Activated CD4-positive, alpha-beta T cell treated with anti-CD3 and anti-CD28 coated beads for 24 hours (primary cell): ENCODE measurements at places on chromosomes 16 and 17.

- DNase-seq = no peak
Measured at GRCh38 chr17:48283411-48283810, 146.6 kb downstream of the SKAP1 start.

- no peak for DNase-seq
Measured at GRCh38 chr16:83792391-83792790, 15.4 kb upstream of the HSBP1 start.

DNA sequence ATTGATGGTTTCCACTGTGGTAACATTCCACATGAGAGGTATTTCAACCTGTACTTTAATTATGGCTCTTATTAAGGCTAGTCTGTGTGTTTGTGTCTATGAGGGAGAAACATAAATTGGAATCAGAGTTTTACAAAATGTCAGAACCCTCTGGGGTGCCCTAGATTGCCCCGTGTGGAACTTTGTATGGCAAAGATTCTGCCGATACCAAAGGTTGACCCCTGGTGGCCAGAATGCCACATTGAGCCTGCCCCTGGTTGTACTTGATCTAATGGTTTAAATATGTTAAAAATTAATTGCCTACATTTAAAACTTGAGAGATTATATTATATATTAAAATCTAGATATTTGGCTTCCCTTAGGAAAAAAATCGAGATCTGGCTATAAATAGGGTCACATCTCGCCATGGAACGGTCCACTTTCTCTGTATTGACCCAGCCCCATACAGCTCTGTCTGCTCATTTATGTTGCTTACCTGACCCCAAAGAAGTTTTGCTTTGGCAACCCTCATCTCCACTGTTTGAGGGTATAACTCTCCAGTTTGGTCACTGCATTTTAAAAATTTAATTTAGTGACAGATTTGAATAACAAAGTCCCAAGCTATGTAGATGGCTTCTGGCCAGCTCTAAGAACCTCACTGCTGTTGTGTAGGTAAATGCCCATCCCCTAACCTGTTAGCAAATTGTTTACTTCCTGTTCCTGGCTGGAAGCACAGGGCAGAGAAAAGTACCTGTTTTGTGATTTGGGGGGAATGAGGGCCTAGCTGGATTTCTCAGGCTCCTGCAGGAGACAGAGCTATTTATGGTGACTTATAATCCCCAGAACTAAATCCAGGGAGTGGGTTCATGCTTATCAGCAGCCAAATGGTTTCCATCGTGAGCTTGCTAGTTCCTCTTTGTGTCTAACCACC, 95.0 kb downstream of the PLCG2 start:
- DNase-seq = peak; percentile 11

DNA sequence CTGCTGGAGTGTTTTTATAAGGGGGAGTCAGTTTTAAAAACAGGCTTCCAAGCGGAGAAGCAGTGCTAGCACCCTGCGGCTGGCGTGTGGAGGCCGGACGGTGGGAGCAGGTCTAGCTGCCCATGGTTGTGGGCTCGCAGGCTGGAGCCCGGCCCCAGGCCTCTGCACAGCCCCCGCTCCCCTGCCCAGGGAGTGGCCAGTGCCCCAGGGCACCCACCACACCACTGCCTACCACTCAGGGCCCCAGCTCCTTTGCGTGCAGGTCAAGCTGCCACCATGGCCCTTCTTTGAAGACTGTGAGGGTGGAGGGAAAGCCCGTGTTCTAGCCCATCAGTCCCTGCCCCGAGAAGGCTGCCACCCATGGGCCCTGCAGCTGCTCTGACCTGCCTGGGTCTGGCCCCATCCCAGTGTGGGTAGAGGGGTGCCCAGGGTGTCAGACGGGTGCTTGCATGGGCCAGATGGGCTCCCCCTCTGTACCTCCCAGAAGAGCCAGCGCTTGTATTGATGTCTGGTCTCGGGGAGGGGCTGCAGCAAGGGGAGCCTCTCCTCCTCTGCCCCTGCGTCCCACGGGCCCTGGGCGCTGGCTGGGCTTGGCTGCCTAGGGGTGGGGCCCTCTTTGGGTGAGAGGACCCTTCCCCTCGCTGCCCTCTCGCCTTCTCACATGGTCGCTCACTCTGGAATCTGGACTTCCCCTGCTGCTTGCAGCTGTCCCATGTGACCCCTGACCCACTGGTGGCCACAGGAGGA, 1.5 kb upstream of the NUDT16L1 start:
- no peak for DNase-seq

DNA sequence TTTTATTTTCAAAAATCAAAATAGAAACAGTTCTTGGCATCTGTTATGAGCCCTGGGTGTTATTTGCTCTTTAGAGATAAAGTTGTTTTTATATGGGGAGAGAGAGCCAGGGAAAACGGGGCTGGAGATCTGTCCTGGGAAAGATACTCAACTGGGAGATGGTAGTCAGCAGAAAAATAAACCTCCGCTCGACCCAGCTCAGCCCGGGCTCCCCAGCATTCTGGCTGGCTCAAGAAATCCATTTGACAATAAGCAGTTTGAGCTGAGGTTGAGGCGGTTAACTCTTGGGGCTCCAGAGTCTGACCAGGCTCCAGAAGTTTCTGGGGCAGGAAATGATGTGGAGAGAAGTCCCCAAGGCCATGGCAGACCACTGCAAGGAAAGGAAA, 151.9 kb downstream of the IRX5 start:
- no peak for DNase-seq

GRCh38 chr17:81091774-81092517, 57.0 kb downstream of the BAIAP2 start:
- DNase-seq = no peak

- DNase-seq = no peak
Measured at GRCh38 chr17:50675627-50676026, 32.1 kb downstream of the ANKRD40 start.

- DNase-seq = no peak
Measured at GRCh38 chr17:80868022-80868609, 123.5 kb upstream of the CHMP6 start.

DNA sequence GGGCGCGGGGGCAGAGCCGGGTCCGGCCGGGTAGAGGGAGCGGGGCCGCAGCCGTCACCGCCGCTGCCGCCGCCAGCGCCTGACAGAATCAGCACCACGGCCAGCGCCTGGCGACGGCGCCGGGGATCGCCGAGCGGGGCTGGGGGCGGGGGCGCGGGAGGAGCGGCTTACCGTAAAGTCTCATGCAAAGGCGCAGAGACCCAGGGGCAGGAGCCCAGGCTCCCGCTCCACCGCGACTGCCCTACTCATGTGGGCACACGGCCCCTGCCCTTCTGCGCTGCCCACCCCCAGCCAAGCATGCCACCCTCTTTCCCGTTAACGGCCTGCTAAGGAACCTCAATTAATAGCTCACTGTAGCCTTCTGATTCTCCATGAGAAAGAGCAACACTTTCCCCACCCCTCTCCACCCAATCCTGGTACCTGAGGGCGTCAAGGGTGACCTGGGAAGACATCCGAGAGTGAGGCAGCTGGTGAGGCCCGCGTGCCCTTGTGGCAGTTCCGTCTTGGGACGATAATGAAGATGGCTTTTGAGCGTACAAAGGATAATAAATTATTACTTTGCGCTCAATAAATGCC, at the start of gene SEZ6:
Gene SEZ6, minus strand, starts transcription at position 98 of the 576 bp plus-strand sequence. CDS start 164 bp downstream, outside the sequence.
- peak; percentile 68 for DNase-seq

DNA sequence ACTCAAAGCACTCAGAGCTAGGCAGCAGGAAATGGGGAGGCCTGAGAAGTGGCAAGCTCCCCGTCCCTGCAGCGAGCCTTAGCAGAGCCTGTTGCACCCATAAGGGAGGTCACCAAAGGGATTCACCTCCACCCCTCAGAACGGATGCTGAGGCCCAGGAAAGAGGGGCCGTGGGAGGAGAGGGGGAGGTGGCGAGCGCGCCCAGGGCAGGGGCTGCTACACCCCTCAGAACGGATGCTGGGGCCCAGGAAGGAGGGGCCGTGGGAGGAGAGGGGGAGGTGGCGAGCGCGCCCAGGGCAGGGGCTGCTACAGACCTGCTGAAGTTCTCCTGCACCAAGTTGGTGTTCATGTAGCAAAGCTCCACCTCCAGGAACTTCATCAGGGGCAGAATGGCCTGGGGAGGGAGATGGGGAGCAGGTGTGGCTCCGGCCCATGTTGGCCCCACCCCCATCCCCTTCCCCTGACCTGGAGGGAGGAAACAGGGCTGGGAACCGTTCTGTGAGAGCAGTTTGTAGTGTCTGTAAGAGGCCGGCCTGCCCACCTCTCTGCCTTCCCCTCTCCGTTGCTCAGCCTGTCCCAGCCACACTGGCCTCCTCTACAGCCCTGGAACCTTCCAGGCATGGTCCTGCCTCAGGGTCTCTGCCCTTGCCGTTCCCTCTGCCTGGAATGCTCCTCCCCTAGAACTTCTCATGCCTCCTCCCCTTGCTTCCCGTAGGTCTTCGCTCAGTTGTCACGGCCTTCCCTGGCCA, 11.4 kb downstream of the UNC13D start:
- no peak for DNase-seq

GRCh38 chr17:76556765-76557367, 17.0 kb downstream of the PRCD start:
- no peak for DNase-seq

DNA sequence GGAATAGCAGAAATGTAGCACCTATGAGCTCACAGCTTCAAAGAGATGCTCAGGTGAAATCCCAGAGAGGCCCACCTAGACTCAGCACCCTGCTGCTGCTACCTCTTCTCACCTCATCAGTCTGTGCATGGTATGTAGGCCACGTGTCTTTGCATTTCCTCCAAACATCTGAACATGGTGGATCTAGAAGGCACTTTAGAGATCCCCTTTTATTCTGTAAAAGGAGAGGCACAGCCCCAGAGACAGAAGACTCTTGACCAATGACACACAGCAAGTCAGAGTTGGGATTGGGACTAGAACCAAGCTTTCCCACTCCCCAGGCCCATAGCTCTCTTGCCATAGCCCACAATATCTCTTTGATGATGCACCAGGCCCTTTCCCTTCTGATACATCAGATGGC, 19.4 kb upstream of the NKD1 start:
- no peak for DNase-seq

GRCh38 chr16:9706217-9706836, 475.9 kb downstream of the GRIN2A start:
- DNase-seq = no peak

DNA sequence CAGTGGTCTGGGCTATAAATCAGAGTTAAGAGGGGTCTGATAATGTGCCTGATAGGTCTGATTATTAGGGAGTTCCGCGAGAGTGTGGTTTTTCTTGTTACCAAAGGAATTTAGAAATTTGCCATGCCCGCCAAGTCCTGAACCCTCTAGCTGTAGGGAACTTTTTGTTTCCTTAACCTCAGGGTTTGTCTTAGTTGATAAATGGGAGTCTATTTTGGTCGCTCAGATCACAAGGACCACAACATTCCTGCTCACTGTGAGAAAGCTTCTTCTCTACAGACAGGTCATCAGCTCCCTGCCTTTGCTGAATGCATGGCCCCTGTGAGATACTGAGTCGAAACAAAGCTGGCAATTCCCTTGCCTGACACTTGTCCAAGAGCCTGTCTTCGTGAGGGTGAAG, 497.8 kb downstream of the HS3ST4 start:
- no peak for DNase-seq

DNA sequence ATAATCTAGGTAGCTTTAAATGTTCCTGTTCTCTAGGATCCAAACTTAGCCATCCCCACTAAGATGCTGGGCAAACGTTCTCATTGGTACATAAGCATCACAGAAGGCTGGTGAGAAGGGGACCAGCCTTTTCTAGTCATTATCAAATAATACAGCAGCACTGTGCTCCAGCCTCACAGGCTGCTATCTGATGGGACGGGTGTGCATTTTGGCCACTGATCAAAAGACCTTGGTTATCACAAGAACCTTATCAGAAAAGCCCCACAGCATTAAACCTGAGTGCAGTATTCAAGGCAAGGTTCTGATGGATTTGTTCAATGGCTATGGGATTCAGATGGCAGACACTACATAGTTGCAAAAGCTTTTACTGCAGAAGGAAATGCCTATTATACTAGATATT, 19.1 kb upstream of the KPNB1 start:
- DNase-seq = no peak

GRCh38 chr17:41822216-41823140, 9.7 kb downstream of the FKBP10 start:
- no peak for DNase-seq

- DNase-seq = no peak
Measured at GRCh38 chr16:3194792-3195191, 6.8 kb downstream of the OR1F1 start.

DNA sequence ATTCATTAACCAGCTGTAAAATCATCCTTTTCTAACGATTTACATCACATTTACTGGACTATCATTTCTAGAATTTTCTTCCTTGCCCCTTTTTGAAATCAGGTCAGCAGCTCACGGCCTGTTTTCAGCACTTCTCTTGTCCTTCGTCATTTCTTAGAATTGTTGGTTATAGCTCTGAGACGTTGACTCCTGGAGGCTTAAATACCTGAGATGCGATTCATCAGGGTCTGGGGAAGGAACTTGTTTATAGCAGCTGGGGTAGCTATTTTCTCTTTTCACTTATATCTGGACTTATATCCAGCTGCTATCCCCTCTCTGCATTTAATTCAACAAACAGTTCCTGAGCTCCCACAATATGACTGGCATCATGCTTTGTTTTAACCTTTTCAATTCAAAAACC, 338.7 kb upstream of the TNRC6C start:
- no peak for DNase-seq

- no peak for DNase-seq
Measured at GRCh38 chr16:53775106-53775820, 71.3 kb downstream of the FTO start.

GRCh38 chr16:84199097-84199496, 8.1 kb downstream of the ADAD2 start:
- DNase-seq = no peak
